Ovary (tissue), 10 donors: ENCODE measurements at places on chromosomes 1 and 21. TPM values are rescaled to one million over a fixed set of nuclear protein-coding genes. Genes with fewer than 3 reads are reported as not detected.
A peak's percentile ranks its signal among the peaks of the same experiment; 100 is the strongest.

DNA sequence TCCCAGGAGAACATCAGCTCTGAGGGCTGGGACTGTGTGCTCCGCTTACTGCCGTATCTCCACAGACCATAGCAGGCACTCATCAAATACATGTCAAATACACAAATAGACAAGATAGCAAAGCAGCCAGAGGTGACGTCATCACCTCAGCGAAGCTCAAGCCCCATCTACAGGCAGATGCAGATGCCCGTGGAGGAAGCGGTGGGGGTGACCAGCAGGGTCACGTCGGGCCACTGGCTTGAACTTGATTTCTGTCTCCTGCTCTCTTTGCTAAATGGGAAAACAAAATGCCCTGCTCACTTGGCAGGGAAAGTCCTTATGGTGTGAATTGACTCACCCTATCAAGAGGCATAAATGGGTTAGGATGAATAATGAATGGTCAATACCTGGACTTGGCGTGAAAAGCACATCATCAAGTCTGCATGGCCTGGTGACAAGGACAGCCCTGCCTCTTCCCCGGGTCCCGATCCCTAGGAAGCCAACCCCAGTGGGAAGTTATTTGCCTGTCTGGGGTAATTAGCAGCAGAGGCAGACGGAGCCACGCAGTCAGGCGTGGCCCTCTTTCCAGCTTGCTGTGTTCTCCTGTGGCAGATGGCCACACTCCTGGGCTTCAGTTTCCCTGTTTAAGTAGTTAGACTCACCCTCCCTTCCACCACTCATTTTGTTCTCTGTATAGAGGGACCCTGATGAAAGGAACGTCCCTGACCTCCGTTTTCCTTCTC lies 536.0 kb downstream of the NPHP4 start:
- H3K27ac ChIP-seq = no peak overlapping the region
- no peak for DNase-seq
- H3K27me3 ChIP-seq = no peaks in the 10 kb centered on the region
- no peaks in the 10 kb centered on the region for H3K36me3 ChIP-seq
- H3K4me3 ChIP-seq = no peak overlapping the region
- no peaks in the 10 kb centered on the region for H3K4me1 ChIP-seq

- H3K27me3 ChIP-seq = no peaks in the 10 kb centered on the region
- H3K36me3 ChIP-seq = no peaks in the 10 kb centered on the region
- no peak for DNase-seq
- H3K4me1 ChIP-seq = peaks cover 6% of the 10 kb centered on the region
- no peak overlapping the region for H3K27ac ChIP-seq
Observed at GRCh38 chr1:169090900-169091311, 15.6 kb upstream of the ATP1B1 start.

Gene PPFIA4
- total RNA-seq = 1.8 TPM

DNA sequence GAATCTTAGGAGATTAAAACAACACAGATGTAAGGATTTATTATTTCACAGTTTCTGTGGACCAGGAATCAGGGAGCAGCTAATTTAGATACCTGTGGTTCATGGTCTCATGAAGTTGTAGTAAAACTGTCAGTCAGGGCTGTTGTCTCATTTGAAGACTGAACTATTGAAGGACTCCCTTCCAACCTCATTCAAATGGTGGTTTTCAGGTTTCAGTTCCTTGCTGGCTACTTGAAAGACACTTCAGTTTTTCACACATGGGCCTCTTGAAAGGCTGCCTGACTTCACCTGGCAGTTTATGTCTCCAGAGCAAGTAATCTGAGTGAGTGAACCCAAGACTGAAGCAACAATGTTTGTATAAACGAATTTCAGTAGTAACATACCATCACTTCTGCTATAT lies 915.9 kb downstream of the PLA2G4A start:
- no peaks in the 10 kb centered on the region for H3K36me3 ChIP-seq
- H3K27me3 ChIP-seq = no peaks in the 10 kb centered on the region
- no peak for DNase-seq
- H3K4me1 ChIP-seq = no peaks in the 10 kb centered on the region
- no peak overlapping the region for H3K27ac ChIP-seq
- no peak overlapping the region for H3K4me3 ChIP-seq

DNA sequence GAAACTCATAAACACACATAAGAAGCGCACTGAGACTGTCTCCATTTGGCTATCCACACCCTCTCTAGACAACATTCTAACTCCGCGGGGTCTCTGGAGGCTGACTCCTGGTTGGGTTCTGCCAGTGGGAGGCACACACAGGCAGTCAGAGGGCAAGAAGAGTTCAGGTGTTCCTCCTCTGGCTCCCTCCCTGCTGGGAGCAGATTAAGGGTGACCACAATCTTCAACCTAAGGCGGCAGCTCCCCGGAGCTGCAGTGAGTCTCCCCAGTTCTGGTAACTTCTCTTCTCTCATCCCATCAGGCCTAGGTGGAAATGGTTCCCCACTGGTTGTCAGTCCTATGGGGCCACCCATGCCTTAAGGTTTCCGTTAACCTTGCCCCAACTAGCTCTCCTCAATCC lies 7.4 kb upstream of the TENT5C start:
- no peaks in the 10 kb centered on the region for H3K36me3 ChIP-seq
- H3K27ac ChIP-seq = no peak overlapping the region
- no peaks in the 10 kb centered on the region for H3K4me1 ChIP-seq
- no peaks in the 10 kb centered on the region for H3K27me3 ChIP-seq
- no peak for DNase-seq

Gene RNF223
- total RNA-seq = not detected

- H3K36me3 ChIP-seq = no peaks in the 10 kb centered on the region
- H3K4me1 ChIP-seq = no peaks in the 10 kb centered on the region
- no peak for DNase-seq
- no peak overlapping the region for H3K27ac ChIP-seq
- H3K4me3 ChIP-seq = no peak overlapping the region
- H3K27me3 ChIP-seq = no peaks in the 10 kb centered on the region
Observed at GRCh38 chr1:160538985-160539651, 16.1 kb upstream of the SLAMF6 start.

Gene S1PR1
- total RNA-seq = 8.8 TPM

DNA sequence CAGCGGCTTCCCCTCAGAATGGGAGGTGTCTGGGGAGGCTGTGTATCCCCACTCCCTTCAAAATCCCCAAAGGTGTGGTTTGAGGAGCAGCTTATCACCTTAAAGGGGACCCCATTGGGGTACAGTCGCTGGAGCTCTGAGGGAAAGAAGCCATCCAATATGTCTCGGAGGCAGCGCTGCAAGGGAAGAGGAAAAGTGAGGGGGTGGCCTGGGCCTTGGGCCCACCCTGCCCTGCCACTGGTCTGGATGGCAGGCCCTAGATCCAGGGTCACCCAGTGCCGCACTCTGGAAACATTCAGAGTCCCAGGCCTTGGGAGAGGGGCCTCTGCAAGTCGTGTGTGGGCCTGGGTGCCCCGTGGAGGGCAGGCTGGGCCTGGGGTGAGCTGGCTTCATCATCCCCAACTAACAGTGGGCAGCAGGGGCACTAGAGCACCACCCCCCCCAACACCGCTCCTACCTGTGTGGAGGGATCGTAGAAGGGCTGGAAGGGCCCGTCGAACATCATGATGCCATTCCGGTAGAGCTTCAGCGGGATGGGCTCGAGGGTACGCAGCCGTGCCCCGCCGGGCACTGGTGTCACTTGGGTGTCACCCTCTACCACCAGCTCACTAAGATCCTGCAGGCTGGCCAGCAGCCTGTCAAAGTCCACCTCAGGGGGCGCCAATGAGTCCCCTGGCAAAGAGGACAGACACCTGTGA lies 5.6 kb downstream of the SH3BGRL3 start:
- no peaks in the 10 kb centered on the region for H3K4me1 ChIP-seq
- no peaks in the 10 kb centered on the region for H3K27me3 ChIP-seq
- H3K4me3 ChIP-seq = no peak overlapping the region
- no peak overlapping the region for H3K27ac ChIP-seq
- no peaks in the 10 kb centered on the region for H3K36me3 ChIP-seq

Gene CFAP74
- total RNA-seq = 8.0 TPM

Gene HTR1D
- total RNA-seq = not detected

Gene OR2M3
- total RNA-seq = not detected

GRCh38 chr1:20059847-20060246 lies 10.1 kb upstream of the PLA2G5 start:
- H3K4me3 ChIP-seq = no peak overlapping the region
- H3K4me1 ChIP-seq = peaks cover 7% of the 10 kb centered on the region
- no peak for DNase-seq
- no peak overlapping the region for H3K27ac ChIP-seq
- no peaks in the 10 kb centered on the region for H3K36me3 ChIP-seq
- H3K27me3 ChIP-seq = no peaks in the 10 kb centered on the region

Gene IGSF5
- total RNA-seq = not detected

Gene RALGPS2
- total RNA-seq = 25.0 TPM

DNA sequence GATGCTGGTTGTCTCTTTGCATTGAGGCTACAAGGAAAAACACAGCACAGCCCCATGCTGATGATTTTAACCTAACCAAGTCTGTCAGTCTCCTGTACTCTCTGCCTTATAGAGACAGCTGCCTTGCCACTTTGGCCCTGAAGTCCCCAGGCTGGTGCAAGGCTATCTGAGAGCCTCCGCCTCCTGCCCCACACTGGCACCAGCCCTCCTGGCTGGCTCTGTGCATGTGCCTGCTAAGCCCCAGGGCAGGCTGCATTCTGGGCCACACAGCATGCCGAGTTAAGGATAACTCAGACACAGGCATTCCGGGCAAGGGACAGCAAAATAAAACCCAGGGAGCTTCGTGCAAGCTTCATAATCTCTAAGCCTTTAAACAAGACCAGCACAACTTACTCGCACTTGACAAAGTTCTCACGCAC lies 910 bp downstream of the RUNX1 start:
- H3K27ac ChIP-seq = no peak overlapping the region
- H3K36me3 ChIP-seq = no peaks in the 10 kb centered on the region
- no peak for DNase-seq
- no peak overlapping the region for H3K4me3 ChIP-seq
- no peaks in the 10 kb centered on the region for H3K27me3 ChIP-seq

DNA sequence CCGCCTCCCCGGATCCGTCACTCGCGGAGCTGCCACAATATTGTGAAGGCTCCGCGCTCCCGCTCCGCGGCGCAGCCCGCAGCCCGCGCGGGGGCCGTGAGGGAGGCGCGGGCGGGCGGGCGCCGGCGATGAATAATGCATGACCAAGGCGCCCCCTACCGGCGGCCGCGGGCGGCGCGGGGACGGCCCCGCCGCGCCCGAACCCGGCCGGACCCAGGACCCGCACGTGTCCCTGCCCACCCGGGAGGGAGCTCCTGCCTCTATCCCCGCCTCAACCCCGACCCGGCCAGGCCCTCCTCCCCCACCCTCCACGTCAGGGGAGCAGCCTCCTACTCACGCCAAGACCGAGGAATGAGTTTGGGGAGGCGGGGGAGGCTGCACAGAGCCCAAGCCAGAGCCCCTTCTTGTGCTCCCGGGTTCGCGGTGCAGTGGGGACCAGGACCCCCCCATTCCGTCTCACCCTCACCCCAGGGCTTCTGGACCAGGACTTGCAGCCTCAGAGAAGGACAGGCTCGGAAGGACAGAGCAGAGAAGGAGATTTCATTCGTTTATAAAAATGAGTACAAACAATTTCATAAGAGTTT lies 70.8 kb upstream of the CASZ1 start:
- peak; percentile 62 for DNase-seq
- no peak overlapping the region for H3K27ac ChIP-seq
- H3K4me3 ChIP-seq = peak overlapping the region; percentile 36
- no peaks in the 10 kb centered on the region for H3K36me3 ChIP-seq
- peaks cover 6% of the 10 kb centered on the region for H3K4me1 ChIP-seq

GRCh38 chr1:65147424-65148177 lies 402 bp upstream of the AK4 start:
- peaks cover 4% of the 10 kb centered on the region for H3K4me1 ChIP-seq
- H3K36me3 ChIP-seq = no peaks in the 10 kb centered on the region
- peak overlapping the region; percentile 63 for H3K27ac ChIP-seq
- no peaks in the 10 kb centered on the region for H3K27me3 ChIP-seq
- peak; percentile 50 for DNase-seq
- peak overlapping the region; percentile 58 for H3K4me3 ChIP-seq

Gene SYT14
- not detected for total RNA-seq

Gene TMED5
- 27.7 TPM for total RNA-seq

DNA sequence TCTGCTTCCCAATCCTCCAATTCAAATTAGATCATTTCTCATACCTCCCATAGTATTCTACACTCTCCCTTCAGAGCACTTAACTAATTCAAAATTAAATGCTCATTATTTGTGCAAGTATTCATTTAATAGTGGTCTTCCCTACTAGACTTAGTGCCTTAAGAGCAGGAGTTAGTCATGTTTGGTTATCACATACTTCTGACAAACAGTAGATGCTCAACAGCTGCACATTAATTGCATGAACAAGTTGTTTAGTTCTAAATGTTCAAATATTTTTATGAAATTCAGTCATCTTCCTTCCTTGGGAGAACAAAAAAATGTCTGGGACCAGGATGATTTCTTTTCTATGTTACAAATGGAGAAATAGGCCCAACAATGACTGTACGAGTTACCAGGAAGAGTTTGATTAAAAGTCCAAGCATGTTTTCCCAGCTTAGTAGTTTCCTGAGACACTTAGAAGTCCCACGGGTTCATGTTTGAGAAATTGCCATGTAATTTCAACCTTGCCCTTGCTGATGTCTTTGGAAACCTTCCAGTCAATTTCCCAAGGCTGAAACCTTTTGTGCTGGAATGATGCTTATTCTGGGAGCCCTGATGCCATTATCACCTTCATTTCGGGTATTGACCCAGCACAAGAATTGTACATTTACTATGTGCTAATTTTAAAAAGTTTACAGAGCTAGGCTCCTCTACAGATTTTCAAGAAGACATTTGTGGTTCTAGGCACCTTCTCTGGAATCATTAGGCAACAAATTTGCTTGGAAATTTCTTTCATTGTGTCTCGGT lies 437.9 kb upstream of the PLXNA2 start:
- H3K27ac ChIP-seq = no peak overlapping the region
- no peak for DNase-seq
- H3K4me3 ChIP-seq = no peak overlapping the region
- H3K27me3 ChIP-seq = no peaks in the 10 kb centered on the region
- H3K36me3 ChIP-seq = no peaks in the 10 kb centered on the region

DNA sequence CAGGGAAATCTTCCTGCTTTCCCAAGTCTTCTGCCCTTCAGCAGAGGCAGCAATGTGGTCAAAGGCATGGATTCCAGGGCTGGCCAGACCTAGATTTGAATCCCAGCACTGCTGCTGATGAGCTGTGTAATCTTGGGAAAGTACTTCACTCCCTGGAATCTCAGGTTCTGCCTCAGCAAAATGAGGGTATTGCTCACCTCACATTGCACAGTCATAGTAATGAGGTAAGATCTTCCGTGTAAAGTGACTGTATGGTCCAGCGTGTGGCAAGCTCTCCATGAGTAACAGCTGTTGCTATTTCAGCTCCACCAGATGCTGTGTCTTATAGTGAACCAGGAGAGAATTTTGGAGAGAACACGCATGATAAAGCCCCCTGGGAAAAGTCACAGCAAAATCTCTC lies 56.1 kb upstream of the F3 start:
- no peaks in the 10 kb centered on the region for H3K36me3 ChIP-seq
- H3K27me3 ChIP-seq = no peaks in the 10 kb centered on the region
- no peak overlapping the region for H3K27ac ChIP-seq

Gene NBPF6
- total RNA-seq = not detected

DNA sequence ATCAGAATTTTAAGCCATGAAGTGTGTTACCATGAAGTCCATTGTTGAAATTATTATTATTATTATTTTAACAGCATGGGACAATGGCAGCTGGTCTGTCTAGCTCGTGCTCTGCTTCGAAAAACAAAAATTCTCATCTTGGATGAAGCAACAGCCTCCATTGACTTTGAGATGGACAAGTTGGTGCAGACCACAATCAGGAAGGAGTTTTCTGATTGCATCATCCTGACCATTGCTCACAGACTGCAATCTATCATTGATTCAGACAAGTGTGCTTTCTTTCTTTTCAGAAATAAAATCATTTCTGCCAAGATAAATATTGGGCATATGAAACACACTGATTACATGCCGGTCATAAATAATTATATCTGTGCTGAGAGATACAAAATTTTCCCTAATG lies 21.0 kb downstream of the HSPA13 start:
- no peaks in the 10 kb centered on the region for H3K4me1 ChIP-seq
- no peak for DNase-seq
- H3K36me3 ChIP-seq = no peaks in the 10 kb centered on the region
- H3K27ac ChIP-seq = no peak overlapping the region

Gene KAZN
- total RNA-seq = 18.2 TPM
